ENCODE measurements at places on chromosomes 5 and 9.

DNA sequence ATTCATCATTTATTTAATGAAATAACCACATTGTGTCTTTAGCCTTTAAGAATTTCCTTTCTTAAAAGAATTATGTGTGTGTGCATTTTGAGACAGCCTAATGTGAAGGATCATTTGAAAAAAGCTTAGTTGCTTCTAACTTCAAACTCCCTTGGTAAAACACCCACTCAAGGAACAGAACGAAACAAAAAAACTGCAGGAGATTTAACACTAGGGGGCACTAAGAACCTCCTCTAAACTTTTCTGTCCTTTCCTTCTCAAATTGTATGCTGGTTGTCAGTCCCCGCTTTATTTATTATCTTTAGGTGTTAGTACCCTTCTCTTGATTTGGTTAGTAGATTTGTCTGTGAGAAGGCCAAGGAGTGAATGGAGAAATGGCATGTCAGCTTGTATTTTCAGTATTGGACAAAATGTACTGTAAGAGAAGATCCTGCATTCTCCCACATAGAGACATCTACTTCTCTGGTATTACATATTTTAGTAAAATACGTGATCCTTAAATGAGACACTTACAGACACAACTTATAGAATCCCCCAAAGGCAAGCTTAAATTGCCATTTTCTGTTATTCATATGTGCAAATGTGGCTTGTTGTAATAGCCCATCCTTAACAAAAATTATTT lies 229.7 kb downstream of the MRPS30 start:
- no peak for DNase-seq

GRCh38 chr5:66222455-66222854 lies 78.4 kb downstream of the SREK1 start:
- no peak for DNase-seq

GRCh38 chr9:129209580-129209979 lies 31.5 kb upstream of the IER5L start:
- DNase-seq, result no peak

DNA sequence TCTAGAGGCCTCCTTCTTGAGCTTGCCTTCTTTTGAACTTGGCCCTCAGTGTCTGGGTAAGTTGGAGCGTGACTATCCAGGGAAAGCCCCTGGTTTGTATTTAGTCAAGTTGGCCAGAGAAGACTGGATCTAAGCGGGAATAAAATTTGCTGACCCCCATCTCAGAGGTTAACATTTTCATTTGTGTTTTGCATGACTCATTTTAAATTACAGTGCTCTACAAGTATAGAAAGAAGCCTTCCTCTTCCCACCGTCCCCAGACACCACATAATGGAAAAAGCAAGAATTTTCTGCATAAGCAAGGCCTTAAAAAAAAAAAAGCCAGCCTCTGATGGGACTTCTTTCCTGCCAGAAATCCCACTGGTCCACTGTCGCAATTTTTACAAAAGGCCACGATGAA lies 27.2 kb downstream of the PIK3R1 start:
- no peak for DNase-seq

DNA sequence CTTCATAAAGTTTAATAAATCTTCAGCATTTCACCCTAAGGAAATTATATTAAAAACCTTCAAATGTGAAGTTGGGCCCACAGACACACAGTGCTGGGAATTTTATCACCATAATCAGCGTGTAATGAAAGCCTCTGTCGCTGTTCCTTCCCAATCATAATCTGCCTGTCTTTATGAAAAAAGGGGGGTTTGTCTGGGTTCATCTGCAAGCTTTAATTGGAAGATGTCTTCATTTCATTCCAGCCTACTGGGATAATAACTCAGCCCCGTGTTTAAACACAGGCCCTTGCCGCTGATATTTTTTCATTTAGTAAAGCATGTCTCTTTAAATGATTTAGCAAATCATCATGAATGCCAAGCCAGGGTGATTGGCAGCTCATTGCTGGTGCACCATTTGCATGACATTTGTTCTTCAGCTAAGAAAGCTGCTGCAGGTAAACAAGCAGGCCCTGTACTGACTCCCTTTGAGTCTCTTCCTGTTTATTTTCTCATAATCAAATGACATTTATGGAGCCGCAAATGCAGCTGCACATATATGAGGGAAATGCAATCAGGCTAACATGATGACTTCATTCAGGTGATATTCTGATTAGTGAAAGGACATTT lies 362.9 kb upstream of the TLE4 start:
- DNase-seq, result no peak

DNA sequence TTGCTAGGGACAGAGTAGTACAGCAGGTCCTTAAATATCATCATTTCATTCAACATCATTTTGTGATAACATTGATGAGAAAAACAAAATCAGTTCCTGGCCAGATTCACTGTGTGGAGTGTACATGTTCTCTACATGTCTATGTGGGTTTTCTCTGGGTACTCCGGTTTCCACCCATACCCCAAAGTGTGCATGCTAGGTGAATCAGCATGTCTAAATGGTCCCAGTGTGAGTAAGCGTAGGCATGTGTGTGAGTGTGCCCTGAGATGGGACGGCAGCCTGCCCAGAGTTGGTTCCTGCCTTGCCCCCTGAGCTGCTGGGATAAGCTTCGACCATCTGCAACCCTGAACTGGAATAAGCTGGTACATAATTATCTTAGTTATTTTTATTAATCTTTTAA lies 16.5 kb upstream of the GLIS3 start:
- DNase-seq, result no peak

DNA sequence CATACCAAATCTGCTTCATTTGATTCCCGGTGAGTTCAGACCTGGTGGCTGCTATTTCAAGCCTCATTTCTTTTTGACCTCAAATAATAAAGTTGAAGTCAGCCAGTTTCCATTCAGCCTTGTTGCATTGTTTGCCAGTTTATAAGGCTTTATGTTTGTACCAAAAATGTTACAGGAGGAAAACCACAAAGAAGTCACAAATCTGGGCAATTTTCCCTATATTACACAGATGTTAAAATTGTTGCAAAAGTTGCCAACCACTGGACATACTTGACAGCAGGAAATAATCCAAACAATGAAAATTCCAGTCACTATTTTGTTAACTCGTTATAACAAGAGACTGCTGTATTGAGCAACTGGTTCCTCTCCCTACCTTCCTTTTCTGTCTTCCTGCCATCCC lies 1325.0 kb upstream of the DMAC1 start:
- no peak for DNase-seq

DNA sequence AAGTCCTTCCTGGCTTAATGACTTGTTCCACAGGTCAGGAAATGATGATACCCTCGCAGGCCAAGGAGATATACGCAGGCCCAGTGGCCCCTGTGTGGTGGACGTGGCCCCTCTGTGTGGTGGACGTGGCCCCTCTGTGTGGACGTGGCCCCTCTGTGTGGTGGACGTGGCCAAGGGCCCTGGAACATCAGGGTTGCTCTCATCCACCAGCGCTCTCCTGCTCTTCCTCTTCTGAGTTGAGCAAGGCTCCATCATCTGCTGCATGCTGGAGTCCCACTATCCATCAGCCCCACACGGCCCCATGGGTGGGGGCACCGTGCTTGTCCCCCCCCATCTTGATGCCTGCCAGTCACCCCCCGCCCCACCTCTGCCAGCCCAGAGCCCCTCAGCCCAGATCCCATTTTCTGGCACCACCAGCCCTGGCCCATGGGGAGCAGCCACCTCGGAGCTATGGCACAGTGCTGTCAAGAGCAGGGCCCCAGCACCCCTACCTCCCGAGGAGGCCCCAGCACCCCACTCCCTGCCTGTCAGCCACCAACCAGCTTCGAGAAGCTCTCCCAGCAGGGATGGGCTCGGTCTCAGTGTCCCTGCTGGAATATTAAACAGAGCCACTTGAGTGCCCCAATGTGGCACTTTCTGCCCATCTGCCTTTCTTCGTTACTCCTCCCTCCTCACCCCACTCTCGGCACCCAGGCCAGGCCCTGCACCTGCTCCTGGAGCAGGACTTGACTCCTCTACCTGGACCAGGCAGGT lies 8.1 kb downstream of the LRRC14B start:
- peak; percentile 68 for DNase-seq

GRCh38 chr9:12441506-12441905 lies 251.7 kb upstream of the TYRP1 start:
- no peak for DNase-seq

GRCh38 chr9:17928228-17928627 lies 349.4 kb downstream of the SH3GL2 start:
- no peak for DNase-seq

All from chondrocyte (in vitro differentiated cells).